ENCODE measurements at places on chromosomes 7 and 10.

- DNase-seq = no peak
These were observed 222.6 kb downstream of the MGMT start for GRCh38 chr10:129689671-129690071.

- peak; percentile 20 for DNase-seq
These were observed 107.8 kb downstream of the ARHGAP22 start for GRCh38 chr10:48496831-48497779.

- no peak for DNase-seq
These were observed 645.7 kb downstream of the ANKRD7 start for GRCh38 chr7:118870187-118870586.

GRCh38 chr10:131928248-131929095 lies 27.7 kb downstream of the PPP2R2D start:
- no peak for DNase-seq

- peak; percentile 18 for DNase-seq
These were observed 14.6 kb downstream of the RASGEF1A start for GRCh38 chr10:43252166-43252782.

DNA sequence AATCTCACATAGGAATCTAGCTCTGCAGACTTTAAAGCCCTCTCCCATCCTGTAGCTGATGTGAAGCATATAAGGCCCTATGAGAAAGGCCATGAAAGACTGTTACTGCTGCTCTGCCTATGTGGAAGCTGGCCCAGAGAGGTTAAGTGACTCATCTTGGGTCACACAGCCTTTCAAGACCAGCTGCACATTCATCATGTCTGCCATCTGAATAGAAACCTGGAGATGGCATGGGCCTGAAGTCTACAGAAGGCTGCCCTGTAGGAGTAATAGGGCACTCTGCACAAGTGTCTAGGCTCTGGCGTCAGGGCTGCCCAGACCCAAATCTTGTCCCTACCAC lies 59.4 kb upstream of the COL13A1 start:
- no peak for DNase-seq

DNA sequence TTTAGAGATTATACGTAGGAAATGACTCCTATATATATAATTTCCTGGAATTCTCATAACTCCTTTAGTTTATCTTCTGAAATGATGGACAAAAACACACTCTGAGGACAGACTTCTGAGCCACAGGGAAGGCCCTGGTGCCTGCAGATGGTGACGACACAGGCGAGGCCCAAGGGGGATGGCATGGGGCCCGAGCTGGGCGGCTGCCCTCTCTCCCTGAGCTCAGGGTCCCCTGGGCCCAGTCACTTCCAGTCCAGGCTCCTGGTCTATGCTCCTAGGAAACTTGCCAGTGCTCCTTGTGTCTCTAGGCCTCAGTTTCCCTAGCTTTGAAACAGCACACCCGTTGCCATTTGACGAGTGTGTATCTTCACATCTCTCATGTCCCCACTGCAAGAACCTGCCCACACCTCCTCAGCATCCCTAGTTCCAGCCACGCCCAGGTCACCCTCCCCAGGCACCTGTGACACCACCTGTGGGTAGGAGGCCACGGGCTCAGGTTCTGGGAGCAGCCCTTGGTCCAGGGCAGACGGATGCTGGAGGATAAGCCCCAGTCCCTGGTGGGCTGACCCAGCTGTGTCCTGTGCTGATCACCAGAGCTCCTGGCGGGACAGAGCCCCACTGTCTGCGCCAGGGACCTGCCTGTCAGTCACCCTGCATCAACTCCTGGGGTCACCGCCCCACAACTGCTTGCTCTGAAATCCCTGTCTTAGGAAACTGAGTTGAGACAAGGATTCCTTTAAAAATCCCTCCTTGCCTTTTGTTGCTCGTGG lies 23.4 kb upstream of the SHH start:
- DNase-seq = no peak

Measured in D341Med (cell line).